ENCODE measurements at places on chromosomes 13 and 19.

GRCh38 chr13:77584106-77584505, 48.6 kb downstream of the SCEL start:
- DNase-seq, result no peak

GRCh38 chr13:50420718-50421472, 405.7 kb downstream of the KCNRG start:
- DNase-seq, result no peak

DNA sequence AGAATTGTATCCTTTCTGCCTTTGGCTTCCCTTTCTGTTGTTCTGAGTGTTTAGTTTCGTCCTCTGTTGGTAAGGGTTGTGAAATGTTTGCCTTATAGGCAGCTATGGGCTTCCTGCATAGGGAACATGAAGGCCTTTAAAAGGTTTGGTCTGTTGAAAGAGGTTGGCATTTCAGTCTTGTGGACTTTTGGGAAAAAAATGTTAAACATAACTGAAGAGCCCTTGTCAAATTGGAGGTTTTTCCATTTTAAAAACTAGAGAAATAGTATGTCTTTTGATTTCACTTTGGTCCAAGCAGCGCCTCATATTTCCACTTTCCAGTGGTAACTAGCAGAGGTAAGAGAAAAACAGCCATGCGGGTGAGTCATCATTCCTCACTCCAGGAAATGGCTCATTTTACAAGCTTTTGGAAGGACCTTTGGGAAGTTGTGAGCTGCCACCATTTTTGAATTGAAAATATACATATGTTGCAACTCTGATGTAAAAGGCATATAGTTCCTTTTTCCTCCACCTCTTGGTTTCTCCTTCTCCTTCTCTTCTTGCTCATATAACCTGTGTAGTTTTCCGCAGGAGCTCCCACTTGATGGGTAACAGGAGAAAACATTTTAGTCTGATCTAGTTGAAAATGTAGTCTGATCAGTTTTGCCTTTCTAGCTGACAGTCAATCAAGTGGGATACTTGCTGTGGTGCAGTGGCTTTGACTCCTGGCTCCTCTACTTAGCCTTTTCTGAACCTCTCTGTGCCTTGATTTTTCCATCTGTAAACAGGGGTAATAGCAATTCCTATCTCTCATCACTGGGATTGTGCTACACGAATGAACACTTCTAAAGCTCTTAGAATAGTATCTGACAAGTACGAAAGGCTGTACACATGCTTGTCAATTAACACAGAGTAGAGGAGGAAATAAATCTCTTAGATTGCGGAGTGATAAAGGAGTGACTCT, 23.0 kb downstream of the GPC6 start:
- peak; percentile 10 for DNase-seq

- DNase-seq, result no peak
Measured at GRCh38 chr13:73952648-73953047, 181.6 kb downstream of the KLF12 start.

DNA sequence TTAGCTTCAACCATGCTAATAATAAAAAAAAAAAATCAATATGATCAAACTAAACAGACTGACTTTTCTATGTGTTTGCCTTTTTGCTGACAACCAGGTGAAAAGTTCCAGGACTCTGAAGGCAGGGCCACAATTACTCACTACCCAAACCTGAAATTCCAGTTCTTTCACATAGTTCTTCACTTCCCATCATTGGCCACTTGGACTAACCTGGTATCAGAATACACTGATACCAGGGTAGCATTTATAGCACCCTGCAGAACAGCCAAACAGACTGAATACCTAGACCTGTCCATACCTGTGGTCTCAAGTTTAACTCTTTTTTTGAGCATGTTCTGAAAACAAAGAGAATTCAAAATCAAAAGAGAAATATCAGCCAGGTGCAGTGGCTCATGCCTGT, 25.1 kb downstream of the ELF1 start:
- DNase-seq, result peak; percentile 6

DNA sequence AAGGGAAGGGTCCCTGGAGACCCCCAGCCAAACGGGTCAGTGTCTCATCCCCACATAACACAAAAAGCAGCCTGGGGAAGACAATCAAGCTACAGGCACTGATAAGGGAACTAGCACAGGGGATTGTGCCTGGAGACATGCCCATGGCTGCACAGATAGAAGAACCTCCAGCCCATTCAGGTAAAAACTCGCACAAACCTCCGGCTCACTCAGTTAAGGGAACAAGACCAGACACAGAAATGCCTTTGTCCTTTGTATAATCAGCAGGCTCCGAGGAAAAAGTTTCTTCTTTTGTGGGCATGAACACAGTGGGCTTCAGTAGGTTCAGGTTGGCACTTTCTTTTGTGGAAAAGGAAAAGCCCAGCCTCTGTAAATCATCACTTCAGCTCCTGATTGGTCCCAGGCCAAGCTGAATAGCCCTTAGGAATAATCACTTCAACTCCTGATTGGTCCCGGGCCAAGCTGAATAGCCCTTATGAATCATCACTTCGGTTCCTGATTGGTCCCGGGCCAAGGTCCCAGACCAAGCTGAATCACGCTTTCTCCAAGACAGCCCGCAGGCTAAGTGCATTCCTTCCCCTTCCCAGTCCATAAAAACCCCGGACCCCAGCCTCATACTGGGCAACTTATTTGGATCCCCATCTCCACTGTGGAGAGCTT, 5.0 kb upstream of the ZNF230 start:
- no peak for DNase-seq
